ENCODE measurements at places on chromosomes 3 and 15.

DNA sequence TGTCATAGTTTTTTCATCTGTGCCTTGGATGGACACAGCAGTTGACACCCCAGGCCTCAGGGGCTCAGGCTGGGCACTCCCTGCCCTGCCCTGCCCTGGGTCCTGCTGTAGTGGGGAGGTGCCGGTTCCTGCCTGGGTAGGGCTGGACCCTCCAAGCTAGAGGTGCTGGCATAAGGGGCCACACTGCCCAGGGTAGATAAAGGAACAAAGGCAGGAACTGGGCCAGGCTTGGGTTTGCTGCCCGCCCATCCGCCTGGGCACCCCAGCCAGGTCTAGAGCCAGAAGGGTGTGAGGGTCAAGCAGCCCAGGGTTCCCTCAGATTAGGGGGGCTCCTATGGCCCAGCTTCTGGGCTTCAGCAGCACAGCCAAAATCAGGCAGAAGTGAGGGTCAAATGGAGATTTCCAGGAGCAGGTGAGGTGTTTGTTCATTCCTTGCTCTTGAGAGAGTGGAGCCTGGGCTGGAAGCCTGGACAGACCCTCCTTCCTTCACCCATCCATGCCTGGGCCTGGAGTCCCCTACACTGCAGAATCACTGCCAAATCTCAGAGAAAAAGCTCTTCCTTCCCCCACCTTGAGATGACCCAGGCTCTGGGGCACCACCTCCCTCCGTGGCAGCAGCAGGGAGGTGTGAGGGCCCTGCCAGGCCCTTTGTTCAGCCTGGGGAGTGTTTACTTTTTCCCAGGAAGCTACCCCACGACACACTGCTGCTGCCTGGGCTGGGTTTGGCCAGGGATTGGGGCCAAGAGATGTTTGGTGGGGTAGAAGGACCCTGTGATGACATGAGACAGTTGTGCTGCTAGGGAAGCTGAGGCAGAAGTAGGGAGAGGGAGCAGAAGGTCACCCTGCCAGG, 7.1 kb downstream of the SEMA3F start:
- DNase-seq = no peak

DNA sequence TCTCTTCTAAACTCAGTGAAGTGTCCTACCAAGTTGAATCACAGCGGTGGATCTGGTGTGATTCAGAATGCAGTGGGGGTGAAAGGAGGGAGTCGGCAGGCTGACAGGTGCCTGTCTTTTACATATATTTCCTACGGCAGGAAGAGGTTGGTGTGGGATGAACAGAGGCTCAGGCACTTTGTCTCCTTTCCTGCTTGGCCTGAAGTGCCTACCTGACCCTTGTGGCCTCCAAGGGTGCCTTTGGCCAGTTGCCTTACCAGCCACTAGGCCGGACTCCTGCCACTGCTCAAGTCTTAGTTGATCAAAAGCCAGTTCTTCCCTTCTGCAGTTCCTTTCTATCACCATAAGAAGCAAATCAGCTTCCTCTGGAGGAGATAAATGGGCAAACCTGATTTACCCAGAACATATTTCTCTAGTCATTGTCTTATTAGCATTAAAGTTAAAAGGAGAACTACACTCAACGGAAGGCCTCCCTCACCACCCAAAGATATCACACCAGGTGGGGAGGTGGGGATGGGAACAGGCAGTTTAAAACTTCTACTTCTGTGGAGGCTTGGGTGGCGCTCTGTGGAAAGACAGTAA, 52.1 kb downstream of the CRTC3 start:
- no peak for DNase-seq

- no peak for DNase-seq
Measured at GRCh38 chr3:134150476-134150875, 100.2 kb downstream of the RYK start.

DNA sequence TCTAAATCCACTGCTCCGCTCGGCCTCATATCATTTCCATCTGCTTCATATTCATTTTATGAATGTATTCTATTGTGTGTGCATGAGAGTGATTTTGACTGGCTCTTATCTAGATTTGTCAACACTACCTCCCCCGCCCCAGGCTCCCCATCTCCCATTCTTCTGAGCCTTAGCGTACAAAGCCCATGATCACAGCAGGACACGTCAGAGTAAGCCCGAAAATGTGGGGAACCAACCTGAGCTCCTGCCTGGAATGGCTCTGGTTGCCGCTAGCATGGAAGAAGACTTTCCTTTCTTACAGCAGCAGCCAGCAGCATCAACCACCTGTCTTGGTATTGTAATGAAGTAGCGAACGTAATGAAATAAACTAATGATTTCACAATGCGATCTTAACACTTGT, 61.4 kb downstream of the GABRB3 start:
- no peak for DNase-seq

DNA sequence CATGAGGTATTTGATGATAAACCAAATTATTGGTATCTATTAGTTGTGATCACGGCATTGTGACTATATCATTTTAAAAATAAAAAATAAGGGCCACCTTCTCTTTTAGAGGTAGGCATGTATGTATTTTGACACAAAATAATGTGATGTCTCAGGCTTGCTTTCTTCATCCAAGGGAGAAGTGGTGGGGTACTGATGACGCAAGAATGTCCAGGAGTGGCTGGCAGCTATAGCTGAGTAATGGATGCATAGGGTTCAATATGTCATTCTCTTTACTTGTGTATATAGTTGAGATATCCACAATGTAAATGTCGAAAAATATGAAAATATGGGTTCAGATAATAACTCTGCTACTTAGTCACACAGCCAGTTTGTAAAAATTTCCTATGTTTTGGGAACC, 46.8 kb upstream of the NSMCE3 start:
- DNase-seq = no peak

- DNase-seq = no peak
Measured at GRCh38 chr3:187130346-187131066, 8.8 kb downstream of the RPL39L start.

DNA sequence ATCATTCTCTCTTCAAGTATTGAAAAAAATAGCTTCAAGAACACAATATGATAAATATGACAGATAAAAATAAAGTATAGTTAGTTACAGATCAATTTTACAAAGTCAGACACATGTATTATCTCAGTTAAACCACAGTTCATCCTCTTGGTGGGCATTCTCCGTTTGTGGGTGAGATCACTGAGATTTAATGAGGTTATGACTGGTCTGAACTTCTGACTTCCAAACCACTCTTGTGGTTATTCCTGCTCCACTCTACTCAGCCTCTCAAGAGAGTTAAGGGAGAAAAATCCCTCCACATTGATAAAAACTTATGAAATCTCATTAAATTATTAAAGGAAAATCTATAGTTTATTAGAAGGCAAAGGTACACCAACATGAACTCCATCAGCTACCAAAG, 229.9 kb upstream of the LRTM1 start:
- no peak for DNase-seq

DNA sequence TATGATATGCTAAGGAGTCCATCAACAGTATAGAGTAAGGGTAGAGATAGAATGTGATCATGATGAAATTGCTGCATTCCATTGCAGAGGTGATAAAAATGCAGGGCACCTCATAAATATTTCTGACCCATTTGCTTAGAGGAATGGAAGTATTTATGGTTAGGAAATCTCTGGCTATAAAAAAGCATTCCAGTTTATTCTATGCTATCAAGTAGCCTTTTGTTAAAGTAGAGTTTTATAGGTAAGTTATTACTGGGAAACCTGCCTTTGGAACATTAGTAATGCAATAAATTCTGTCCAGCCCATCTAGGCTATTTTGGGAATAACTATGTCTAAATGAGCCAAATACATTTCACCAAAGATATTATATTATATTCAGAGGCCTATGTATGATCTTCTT, 19.8 kb upstream of the STRIT1 start:
- no peak for DNase-seq

GRCh38 chr3:12994357-12994606, 78.9 kb downstream of the IQSEC1 start:
- DNase-seq = no peak

- DNase-seq = no peak
Measured at GRCh38 chr3:22886439-22887068, 316.6 kb upstream of the UBE2E2 start.

- DNase-seq = no peak
Measured at GRCh38 chr3:33957176-33957575, 158.7 kb downstream of the PDCD6IP start.

DNA sequence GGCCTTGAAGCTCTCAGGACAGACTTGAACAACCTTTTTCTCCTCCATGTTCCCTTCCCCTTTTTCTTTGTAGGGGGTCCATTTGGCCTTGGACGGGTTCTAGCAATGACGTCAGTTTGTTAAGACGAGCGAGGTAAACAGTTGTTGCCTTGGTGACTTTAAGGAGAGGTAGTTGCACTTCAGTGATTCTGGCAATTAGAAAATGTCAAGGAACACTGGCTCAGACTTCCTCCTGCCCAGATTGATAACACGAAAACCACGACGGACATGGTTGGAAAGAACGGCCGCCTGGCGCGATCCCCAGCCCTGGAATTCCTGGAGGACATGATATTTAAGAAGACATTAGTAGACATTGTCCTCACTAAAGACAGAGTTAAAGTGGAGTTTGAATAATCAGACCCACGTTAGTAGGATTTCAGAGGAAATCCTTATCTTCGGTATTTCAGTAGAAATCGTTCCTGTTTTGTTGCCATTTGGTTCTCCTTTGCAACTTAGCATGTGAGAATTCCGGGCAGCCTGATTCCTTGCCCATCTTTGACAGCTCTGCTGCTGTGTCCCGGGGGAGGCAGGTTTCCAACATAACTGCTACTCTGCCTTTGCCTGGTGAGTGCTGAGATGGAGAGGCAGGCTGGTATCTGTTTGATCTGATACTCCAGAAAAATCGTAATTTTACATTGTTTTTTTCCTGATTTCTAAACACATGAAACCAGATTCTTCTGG, 87.3 kb downstream of the ST6GAL1 start:
- no peak for DNase-seq

- DNase-seq = no peak
Measured at GRCh38 chr15:74951006-74951405, 5.6 kb downstream of the RPP25 start.

GRCh38 chr3:172705170-172705569, 5.7 kb downstream of the NCEH1 start:
- no peak for DNase-seq
